ENCODE measurements at places on chromosomes 16 and 17.

DNA sequence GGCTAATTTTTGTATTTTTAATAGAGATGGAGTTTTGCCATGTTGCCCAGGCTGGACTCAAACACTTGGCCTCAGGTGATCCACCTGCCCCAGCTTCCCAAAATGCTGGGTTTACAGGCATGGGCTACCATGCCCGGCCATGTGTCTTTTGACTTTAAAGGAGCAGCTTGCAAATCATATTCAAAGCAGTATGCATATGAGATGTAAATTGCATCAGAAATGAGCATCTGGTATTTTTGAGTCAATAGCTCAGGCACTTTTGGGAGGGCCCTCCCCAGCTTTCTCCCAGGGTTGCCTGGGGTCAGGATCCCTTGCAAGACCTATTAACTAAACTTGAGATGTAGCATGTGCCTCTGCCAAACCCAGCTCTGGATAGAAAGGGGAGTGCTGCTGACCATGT lies 21.5 kb downstream of the EPOP start:
- no peak for DNase-seq

DNA sequence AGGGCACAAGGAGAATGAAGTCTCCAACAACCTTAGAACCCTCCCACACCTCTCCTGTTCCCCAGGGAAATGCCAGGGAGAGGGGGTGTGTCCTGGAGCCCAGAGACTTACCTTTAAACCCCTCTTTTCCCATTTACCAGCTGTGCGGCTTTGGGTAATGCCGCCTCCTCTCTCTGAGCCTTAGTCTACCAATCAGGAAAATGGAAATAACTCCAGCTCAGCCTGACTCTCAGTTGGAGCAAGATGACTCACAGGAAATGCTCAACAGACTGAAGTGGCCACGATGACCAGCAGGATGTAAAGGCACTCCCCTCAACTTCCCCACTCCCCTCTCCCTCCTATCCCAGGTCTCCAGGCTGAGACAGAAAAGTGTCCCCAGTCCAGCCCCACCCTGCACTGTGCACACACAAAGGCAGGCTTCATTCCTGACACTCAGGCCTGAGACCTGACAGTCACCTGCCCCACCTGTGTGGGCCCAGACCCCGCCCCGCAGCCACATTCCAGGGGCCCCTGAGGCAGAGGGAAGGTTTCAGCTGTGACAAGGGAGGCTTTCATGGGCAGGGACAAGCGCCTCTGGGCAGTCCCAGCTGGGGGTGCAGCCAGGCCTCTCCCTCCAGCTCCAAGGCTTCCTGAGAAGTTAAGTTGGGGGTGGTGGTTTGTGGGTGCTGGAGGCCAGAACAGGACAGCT lies 3.0 kb upstream of the KRT15 start:
- no peak for DNase-seq

DNA sequence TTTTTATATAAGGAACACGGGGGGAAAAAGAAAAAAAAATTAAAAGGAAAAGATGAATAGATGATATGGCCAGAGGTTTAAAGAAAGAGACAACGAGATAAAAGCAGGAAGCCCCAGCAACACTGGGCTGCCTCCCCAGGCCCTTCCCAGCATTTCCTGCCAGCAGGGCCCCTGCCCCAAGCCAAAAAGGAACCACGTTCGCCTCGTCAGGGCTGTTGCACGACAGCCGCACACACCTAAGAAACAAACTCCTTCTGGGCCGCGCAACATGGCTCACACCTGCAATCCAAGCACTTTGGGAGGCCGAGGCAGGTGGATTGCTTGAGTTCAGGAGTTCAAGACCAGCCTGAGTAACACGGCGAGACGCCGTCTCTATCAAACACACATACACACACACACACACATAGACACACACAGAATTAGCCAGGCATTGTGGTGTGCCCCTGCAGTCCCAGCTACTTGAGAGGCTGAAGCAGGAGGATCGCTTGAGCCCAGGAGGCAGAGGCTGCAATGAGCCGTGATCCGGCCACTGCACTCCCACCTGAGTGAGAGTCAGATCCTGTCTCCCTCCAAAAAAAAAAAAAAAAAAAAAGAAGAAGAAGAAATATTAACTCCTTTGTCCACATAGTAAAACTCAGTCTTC lies 83.0 kb downstream of the ANKRD11 start:
- DNase-seq: no peak

GRCh38 chr16:85782451-85782850 lies 16.9 kb downstream of the EMC8 start:
- DNase-seq: no peak

GRCh38 chr16:27740496-27741201 lies 190.7 kb downstream of the KATNIP start:
- DNase-seq: no peak

DNA sequence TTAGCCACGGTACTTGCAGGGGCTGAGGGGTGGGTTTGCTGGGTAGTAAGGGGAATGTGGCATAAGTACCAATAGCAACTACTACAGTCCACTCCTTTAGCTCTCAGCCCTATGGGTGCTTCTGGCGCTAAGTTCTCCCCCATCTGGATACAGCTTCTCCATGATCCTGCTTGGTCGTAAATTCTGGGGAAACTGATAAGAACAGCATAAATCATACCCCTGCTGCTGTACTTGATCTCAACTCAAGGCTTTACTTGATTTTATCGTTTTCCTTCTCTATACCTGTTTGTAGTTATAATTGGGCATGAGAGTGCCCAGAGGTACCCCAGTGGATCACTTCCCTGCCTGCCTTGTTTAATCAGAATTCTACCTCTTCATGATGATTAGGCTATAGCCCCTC lies 331.4 kb downstream of the PMP22 start:
- no peak for DNase-seq

DNA sequence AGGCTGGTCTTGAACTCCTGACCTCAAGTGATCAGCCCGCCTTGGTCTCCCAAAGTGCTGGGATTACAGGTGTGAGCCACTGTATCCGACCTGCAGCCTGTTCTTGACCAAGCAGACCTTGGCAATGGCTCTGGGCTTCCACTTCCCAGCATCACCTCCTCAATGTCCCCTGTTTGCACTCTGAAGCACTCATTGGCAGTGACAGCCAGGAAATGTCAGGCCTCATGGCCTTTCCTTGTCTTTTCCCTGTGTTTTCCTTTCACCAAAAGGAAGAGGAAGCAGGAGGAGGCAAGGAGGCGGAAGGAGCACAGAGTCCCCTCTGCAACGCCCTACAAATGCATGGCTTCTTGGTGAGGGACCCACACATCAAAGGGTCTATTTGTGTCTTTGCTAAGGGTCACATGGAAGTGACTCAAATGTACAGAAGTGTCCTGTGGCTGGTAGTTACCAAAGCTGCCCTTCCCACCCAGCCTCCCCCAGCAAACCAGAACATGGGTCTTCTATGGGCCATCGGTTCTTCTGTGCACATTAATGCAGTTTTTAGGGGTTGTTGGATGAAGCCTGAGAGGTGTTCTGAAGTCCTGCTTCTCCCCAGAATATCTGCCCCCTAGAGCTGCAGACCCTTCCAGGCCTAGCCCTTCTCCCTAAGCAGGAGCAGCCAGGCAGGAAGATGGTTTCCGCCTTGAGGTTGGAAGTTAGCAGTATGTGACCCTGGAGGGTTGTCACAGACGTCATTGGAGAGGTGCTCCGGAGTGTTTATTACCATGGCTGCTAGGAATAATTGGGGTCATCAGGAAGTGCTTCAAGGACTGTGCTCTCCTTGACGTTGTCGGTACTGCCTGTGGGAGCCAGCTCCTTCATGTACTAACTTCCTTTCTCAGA lies 60.8 kb downstream of the WIPI1 start:
- no peak for DNase-seq

DNA sequence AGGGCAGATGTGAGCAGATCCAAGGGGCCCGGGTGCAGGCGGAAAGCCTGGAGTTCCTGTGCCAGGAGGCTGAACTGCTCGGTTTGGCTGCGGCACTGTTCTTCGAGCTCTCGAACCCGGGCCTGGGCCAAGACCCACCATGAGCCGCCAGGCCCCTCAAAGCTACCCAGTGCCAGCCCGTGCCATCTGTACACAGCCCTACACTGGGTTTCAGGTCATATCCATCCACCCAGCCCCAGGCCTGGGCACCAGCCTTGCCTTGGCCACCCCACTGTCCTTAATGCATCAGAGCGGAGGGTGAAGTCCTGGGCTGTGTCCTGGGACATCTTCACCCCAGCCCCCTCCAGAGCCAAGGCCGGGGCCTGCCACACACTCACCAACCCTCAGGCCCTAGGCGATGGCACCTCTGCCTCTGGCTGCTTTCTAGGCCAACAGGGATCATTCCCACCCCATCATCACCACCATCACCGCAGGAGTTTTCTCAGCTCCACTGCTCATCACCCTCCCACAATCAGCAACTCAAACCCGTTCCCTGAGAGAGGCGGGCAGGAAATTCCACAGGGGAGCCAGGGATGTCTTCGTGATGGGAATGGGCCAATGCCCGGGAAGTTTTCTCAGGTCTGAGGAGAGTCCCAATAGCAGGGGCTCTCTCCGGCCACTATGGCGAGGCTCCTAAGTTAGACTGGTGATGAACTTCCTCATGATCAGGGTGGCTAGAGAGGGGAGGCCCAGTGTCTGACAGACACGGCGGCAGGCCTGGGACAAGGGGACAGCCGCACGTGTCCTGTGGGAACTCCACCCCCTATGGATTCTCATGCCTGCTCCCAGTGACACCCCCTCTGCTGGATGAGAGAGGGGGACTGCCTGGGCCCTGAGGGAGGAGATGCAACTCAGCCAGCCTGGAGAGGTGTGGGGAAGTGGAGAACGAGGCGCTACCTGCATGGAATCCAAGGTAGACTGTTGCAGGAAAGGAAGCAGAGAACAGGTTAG lies 9.1 kb downstream of the TSPOAP1 start:
- no peak for DNase-seq

GRCh38 chr16:11401161-11402050 lies 56.1 kb downstream of the RMI2 start:
- no peak for DNase-seq

GRCh38 chr17:65530523-65531255 lies 30.8 kb downstream of the AXIN2 start:
- no peak for DNase-seq

DNA sequence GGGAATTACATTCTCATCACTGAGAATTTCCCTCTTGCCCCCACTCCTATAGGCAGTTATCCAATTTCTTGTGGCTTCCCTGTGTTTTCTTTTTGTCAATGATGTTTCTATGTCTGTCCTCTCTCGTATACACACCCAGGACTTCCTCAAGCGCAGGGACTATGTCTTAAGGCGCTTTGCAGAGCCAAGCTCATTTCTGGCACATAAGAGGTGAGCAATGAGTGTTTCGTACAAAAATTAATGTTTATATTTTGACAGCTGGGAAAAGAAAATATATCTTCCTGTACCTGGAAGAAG lies 947 bp downstream of the DDX42 start:
- DNase-seq: no peak

Data from activated T-cell treated with anti-CD3 and anti-CD28 coated beads for 4 hours (primary cell).